ENCODE measurements at places on chromosomes 1 and 21.

GRCh38 chr1:109295712-109296415 is 10.9 kb downstream of the MYBPHL start:
- no peak for DNase-seq

DNA sequence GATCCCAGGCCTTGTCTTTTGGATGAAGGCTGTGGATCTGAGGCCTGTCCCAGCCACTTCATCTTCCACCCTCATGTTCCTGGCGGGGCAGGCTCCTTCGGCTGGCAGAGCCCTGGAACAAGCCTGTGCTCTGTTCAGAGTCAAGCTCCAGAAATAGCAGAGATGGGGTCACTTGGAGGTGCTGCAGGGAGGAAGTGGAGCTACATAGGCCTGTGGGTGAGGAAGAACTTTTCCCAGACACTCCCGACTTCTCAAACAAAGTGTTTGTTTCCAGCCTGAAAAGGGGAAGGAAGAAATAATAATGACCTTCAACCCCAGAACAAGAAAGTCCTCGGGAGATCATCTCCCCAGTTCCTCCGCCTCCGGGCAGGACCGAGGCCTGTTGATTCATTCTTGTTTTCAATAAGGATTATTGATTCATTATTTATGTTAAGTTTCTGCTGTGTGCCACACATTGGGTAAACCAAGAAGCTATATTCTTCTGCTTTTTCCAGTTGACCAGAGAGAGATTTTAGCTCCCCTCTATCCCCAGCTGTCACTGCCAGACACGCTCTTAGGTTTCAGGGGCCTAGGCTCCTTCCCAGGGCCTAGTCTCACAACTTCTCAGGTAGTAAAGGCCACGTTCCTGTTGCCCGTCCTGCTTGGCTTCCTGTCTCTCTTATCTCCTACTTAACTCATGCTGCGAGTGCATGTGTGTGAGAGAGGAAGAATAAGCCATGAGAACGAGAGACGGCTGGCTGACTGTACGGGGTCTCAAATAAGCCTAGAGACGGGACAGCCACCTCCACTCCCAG is 16.9 kb downstream of the IKBKE start:
- DNase-seq: no peak

- DNase-seq: no peak
Measured at GRCh38 chr1:50181027-50181663, 72.4 kb downstream of the ELAVL4 start.

DNA sequence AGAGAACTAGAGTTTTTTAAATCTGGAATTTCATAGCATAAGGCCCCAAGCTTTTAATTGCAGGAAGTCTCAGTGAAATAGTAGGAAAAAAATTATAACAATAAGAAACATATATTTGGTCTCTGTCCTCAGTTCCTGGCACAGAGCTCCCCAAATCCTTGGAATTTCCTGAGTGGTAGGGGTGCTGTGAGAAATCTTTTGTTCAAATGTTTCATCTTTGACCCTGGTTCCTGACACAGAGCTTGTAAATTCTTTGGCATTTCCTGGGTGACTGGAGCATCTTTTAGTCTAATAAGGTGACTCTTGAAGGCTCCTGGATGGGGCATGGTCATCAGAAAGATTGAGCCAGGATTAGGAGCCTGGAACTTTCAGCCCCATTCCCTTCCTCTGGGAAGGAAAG is 225.7 kb upstream of the AJAP1 start:
- DNase-seq: no peak

GRCh38 chr1:174872615-174873058 is 127.1 kb upstream of the CACYBP start:
- DNase-seq: no peak

DNA sequence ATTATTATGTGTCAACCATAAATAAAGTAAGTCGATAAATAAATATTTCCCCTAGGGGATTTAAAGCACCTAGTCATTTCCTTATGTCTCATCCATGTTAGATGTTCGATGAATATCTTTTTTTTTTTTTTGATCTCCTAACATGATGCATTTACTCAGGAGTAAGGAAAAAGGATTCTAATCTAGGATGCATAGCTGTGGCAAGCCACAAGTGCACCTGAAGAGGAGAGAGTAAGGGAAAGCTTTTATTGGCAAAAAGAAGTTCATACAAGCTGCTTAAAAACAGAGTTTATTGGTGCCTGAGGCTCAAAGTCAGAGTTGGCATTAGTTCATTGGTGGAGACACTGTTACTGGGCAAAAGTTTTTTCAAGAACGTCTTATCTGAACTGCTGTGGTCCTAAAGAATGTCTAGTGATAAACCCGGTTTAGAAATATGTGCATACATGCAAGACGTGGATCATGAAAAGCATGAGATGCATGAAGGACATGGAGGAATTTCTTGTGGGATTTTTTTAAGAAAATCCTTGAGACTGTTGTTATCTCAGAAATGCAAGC is 51.7 kb downstream of the SWT1 start:
- DNase-seq: no peak

DNA sequence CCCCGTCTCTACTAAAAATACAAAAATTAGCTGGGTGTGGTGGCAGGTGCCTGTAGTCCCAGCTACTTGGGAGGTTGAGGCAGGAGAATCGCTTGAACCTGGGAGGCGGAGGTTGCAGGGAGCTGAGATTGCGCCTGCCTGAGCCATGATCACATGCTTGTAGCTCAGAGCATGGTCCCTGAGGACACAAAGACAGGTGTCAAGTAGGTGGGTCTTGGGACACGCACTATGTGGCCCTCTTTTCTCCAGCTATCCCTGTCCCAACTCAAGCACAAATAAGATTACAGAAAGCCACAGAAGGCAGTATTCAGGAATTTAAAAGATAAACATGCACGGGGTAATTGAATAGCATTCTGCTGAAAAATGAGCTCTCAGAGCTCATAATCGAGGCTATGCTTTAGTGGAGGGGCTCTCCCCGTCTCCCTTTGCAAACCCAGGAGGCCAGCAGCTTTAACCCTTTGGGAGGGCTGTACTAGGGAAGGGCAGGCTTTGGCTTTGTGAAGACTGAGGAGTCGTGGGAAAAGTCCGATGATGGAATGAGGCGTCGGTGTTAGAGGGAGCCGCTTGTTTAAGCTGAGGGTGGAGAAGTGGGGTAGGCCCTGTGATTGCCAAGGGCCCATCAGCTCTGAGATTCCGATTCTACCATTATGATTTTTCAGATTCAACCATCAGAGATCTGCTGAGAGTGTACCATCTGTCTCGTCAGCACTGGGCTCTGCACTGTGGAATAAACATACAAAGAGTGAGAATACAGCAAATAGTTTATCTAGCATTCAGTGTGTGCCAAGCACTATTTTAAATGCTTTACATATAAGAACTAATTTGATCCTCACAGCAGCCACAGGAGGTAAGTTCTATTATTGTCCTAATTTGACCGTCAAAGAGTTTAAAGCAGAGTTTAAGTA is 59.7 kb upstream of the CD34 start:
- no peak for DNase-seq
